H1 (cell line): ENCODE measurements at places on chromosomes 12 and 14.

GRCh38 chr14:85175556-85175955 is 354.4 kb upstream of the FLRT2 start:
- no peak for DNase-seq

- no peak for DNase-seq
Measured at GRCh38 chr12:12890543-12891079, 751 bp upstream of the GPRC5A start.

GRCh38 chr12:101493556-101493955 is 18.4 kb downstream of the SPIC start:
- DNase-seq, result no peak

- no peak for DNase-seq
Measured at GRCh38 chr14:90692061-90692460, 124.2 kb downstream of the TTC7B start.

DNA sequence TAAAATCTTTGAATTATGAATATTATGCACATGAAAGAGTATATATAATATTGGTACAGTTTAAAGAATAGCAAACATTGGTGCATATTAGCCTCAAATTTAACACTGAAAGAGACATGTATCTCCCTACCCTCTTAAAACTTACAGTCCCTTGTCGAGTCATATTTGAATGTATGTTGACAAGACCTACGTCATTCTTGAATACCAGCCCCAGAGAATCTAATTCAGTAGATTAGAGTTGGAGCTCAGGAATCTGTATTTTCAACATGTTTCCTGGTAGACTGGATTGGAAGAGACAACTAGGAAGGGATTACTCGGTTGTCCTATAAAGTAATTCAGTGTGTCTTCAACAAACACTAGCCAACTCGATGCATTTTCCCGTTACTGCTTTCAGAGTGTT is 104.8 kb downstream of the PDE3A start:
- no peak for DNase-seq

DNA sequence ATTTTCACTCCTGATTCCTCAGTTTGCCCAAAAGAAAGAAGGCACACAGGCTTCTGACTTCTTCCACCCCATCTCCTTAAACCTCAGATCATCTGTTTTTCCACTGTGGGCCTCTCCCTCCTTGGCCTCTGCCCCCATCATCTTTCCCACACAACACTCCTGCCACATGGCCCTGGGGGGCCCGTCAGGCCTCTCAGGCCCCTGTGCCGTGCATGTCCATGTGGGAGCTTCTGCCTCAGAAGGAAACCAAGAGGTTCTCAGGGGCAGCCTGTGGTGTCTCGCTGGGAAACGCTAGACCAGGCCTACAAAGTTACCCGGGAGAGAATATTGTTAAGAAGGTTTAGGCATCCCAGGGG is 8.0 kb downstream of the KLHL33 start:
- no peak for DNase-seq

- DNase-seq, result no peak
Measured at GRCh38 chr14:38279572-38279971, 23.7 kb upstream of the CLEC14A start.

DNA sequence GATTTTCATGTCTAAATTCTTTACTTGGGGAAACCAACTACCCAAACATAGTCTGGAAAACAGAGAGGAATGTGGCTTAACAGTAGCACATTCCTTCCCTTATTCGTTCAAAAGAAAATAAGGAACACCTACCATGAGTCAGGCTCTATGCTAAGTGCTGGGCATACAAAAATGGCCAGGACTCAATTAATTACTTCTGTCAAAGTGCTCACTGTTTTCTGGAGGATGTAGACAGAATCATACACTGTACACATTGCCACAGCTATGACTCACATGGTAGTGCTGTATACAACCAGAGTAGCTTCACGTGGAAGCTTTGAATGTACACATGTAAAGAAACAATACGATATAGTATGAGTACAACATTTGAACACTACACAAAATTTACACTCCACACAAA is 50.1 kb downstream of the SLC25A21 start:
- DNase-seq, result no peak

DNA sequence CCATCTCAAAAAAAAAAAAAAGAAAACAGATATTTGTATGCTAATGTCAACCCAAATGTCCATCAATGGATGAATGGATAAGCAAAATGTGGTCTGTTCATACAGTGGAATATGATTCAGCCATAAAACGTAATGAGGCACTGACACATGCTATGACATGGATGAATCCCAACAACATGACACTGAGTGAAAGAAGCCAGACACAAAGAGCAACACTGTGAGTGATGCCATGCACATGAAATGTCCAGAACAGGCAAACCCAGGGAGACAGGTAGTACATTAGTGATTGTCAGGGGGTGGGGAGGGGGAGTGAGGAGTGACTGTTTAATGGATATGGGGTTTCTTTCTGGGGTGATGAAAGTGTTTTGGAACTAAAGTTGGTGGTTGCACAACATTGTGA is 50.2 kb downstream of the ARL6IP4 start:
- no peak for DNase-seq

GRCh38 chr12:56541631-56542030 is 20.0 kb downstream of the RBMS2 start:
- no peak for DNase-seq

DNA sequence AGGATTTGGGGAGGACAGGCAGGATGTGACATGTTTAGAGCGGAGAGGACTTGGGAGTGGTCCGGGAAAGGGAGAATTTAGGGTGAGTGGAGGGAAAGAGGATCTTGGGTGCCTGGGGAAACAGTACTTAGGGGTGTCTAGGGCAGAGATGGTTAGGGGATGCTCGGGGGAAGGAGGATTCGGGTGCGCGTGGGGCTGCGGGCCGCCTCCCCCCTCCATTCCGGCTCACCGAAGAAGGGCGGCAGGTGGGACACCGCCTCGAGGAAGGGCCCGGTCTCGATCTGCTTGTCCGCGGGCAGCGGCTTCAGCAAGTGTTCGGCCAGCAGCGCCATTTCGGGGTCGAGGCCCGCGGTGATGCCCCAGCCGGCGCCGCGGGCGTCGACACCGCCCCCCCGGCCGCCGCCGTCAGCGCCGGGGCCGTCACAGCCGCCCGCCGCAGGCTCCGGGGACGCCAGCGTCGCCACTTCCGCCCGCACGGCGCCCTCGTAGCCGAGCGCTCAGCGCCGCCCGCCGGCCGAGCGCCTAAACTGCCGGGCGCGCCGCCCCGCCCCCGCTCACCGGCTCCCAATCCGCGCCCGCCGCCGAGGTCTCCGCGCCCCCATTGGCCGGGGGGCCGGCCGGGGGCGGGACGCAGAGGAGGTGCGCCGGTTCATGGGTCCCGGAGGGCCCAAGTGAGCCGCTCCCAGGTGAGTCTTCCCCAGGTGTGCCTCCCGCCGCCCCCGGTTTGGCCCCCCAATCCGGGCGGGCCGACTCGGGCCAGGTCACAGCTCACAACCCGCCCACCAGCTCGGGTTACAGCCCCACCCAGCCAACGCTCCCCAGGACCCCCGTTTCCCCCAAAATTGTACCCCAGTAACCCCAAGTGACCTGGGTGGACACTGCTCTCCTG is at the start of gene GLTP:
Gene GLTP, minus strand, starts transcription at position 499 of the 889 bp plus-strand sequence. Its CDS starts 167 bp downstream, at position 332.
- DNase-seq, result peak; percentile 44

- DNase-seq, result no peak
Measured at GRCh38 chr14:35114036-35114435, 7.8 kb downstream of the PPP2R3C start.

- DNase-seq, result no peak
Measured at GRCh38 chr14:89303456-89304435, 113.3 kb downstream of the FOXN3 start.

DNA sequence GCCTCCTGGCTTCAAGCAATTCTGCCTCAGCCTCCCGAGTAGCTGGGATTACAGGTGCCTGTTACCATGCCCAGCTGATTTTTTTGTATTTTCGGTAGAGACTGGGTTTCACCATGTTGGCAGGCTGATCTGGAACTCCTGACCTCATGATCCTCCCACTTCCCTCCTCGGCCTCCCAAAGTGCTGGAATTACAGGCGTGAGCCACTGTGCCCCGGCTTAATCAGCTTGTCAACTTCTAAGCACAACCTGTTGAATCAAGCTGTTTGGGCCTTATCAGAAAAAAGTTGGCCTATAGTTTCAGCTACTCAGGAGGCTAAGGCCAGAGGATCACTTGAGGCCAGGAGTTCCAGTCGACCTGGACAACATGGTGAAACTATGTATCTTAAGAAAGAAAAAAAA is 7.9 kb downstream of the MARK3 start:
- DNase-seq, result no peak

- no peak for DNase-seq
Measured at GRCh38 chr12:51534216-51535074, 56.6 kb upstream of the SCN8A start.

GRCh38 chr14:64605926-64606685 is 56.3 kb downstream of the PPP1R36 start:
- no peak for DNase-seq

DNA sequence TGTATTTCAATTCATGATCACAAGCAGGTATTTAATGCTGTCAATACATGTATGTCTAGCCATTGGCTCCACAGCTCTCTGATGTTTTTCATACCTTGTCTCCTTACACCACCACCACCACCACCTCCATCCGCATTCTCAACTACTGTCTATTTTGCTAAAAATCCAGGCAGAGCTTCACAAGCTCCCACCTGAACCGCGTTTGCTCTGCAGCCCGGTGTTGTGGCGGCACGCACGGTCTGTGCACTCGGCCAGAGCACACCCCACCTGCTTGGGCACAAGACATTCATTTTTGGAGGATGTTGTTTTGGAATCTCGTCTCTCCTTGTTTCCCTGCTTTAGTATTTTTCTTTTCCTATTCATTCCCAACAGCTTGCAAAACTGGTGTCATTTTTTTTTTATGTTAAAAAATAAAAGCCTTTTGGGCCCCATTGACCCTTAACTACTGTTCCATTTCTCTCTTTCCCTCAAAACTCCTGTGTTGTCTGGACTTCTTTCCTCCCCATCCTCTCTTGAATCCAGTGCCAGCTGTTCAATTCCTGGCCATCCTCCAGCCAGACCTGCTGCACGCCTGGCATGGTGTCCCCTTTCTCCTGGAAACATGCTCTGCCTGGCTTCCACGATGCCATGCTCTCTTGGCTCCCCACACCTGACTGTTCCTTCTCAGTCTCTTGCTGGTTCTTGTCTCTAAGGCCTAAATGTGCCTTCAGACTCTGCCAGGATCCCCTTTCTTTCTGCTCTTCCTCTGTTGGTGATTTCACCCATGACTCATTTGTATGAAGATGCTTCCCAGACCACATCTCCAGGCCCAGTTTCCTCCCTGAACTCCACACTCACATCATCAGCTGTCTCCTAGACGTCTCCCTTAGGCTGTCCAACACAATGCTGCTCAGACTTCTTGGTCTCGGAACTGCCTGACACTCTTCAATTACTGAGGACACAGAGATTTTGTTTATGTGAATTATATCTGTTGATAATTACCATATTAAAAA is 37.9 kb downstream of the PIWIL1 start:
- no peak for DNase-seq

DNA sequence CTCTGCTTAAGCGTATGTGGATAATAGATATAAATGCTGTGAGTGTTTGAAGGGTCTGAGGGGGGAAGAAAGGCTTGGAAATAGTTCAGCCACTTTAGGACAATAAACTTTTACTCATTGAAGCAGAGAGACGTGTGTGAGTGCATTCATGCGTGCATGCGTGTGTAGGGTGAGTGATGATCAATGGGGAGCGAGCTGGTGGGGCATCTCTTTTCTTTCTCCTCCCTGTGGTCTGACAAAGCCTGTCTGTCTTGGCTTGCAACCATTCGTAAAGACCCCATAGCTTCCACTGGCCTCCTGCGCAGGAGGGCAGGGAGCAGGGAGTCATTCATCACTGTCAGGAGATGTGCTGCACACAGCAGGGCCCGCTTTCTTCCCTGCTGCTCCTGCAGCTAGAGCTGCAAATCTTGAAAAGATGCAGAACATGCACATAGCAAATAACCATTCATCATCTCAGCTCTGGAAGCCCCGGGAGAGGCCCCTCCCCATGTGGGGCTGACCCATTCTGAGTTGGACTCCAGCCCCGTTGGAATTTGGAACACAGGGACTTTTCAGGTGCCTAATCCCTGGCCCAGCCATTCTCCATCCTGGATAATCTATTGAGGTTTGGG is 223.2 kb downstream of the PPM1H start:
- no peak for DNase-seq
